Lower lobe of right lung (tissue), 2 donors: ENCODE measurements at places on chromosomes 7 and 10. TPM values are rescaled to one million over a fixed set of nuclear protein-coding genes. Genes with fewer than 3 reads are reported as not detected.

TACC2 gene
- total RNA-seq, result 141 TPM

SHTN1 gene
- total RNA-seq, result 43.1 TPM

CCDC3 gene
- 10.5 TPM for total RNA-seq

KCTD7 gene
- total RNA-seq, result 12.6 TPM
